Suppressor macrophage (primary cell): ENCODE measurements at places on chromosomes 7 and 10.

DNA sequence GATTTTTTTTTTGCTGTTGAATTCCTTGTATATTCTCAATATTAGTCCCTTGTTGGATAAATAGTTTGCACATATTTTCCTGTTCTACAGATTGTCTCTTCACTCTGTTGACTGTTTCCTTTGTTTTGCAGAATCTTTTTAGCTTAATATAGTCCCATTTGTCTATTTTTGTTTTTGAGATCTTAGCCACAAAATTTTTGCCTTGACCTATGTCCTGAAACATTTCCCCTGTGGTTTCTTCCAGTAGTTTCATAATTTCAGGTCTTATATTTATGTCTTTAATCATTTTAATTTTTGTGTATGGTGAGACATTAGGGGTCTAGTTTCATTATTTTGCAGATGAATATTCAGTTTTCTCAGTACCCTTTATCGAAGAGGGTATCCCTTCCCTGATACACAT is 92.7 kb downstream of the LANCL2 start:
- no peak for DNase-seq

DNA sequence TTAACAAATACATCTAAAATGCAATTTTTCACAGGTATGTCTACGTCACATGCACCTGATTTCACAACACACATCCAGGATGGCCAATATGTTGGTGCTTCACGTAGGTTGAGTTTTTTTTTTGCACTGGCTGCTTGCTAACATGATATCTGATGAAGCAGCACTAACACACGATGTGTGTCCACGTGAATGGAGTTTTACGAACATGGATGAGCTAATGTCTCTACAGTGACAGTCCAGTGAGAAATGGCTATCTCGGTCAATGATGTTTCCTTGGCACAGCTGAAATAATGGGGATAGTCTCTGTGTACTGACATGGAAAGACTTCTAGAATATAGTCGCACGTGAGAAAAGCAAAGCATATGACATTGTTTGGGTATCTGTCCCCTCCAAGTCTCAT is 563.9 kb upstream of the ADARB2 start:
- no peak for DNase-seq

GRCh38 chr10:81953420-81953819 is 78.4 kb downstream of the NRG3 start:
- no peak for DNase-seq

- DNase-seq: peak; percentile 54
These were observed 130.6 kb downstream of the SPAG6 start for GRCh38 chr10:22475651-22476600.

DNA sequence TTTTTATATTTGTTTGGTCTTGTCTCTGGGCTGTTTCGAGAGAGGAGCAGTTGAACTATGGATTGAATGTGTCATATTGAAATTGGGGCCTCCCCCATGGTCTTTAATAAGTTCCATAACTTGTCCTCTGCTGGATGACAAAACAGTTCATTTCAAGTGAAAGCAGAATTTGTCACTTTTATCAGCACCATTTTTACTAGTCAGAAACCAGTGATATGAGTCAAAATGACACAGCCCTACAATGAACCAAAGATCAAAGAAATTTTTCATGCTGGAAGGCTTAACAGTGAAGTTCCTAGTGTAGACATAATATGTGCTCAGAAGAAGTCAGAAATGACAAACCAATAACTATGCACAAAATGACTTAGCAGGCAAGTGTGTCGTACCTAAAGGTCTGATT is 133.6 kb upstream of the VWC2 start:
- DNase-seq: no peak
